ENCODE measurements at places on chromosomes 11 and 22.

- DNase-seq, result no peak
Observed at GRCh38 chr22:39269095-39269790, 24.5 kb upstream of the PDGFB start.

- no peak for DNase-seq
Observed at GRCh38 chr11:44301564-44302271, 8.2 kb downstream of the ALX4 start.

GRCh38 chr11:120869516-120870011, 154.3 kb upstream of the TBCEL start:
- no peak for DNase-seq

DNA sequence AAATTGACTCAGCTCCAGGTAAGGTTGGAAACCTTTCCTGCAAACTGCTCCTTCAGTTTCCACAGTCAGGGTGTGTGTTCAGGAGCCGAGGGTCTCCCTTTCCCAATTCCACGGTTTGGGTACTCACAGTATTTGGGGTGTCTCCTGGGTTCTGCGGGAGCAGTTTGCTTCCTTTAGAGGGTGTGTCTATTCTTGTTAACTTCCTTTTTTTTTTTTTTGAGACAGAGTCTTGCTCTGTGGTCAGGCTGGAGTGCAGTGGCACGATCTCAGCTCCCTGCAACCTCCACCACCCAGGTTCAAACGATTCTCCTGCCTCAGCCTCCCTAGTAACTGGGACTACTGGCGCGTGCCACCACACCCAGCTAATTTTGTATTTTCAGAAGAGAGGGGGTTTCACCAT, 251.4 kb downstream of the LUZP2 start:
- no peak for DNase-seq

DNA sequence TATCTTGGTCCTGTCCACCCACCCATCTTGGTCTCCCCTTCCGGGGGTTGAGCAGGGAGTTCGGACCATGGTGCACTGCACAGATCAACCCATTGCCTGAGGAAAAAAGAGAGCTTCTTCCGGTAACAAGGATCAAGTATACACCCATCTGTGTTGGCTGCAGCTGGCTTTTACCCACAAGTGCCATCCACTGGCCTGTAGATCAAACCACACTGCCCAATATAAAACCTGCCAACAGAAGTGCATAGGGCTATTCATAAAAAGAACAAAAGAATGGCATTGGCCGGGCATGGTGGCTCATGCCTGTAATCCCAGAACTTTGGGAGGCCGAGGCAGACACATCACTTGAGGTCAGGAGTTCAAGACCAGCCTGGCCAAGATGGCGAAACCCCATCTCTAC, 94.5 kb downstream of the ZC3H12C start:
- DNase-seq, result no peak

Data from stimulated activated CD4-positive, alpha-beta T cell treated with anti-CD3 and anti-CD28 coated beads, Interleukin-2, amount 100 ng/mL, for 48 hours (primary cell).